ENCODE measurements at places on chromosomes 6 and 20.

GRCh38 chr6:48151142-48151541 is 40.1 kb upstream of the PTCHD4 start:
- DNase-seq, result no peak

GRCh38 chr6:16844183-16844582 is 82.9 kb upstream of the ATXN1 start:
- no peak for DNase-seq

GRCh38 chr6:136568129-136568528 is 17.9 kb upstream of the MAP7 start:
- DNase-seq, result no peak

DNA sequence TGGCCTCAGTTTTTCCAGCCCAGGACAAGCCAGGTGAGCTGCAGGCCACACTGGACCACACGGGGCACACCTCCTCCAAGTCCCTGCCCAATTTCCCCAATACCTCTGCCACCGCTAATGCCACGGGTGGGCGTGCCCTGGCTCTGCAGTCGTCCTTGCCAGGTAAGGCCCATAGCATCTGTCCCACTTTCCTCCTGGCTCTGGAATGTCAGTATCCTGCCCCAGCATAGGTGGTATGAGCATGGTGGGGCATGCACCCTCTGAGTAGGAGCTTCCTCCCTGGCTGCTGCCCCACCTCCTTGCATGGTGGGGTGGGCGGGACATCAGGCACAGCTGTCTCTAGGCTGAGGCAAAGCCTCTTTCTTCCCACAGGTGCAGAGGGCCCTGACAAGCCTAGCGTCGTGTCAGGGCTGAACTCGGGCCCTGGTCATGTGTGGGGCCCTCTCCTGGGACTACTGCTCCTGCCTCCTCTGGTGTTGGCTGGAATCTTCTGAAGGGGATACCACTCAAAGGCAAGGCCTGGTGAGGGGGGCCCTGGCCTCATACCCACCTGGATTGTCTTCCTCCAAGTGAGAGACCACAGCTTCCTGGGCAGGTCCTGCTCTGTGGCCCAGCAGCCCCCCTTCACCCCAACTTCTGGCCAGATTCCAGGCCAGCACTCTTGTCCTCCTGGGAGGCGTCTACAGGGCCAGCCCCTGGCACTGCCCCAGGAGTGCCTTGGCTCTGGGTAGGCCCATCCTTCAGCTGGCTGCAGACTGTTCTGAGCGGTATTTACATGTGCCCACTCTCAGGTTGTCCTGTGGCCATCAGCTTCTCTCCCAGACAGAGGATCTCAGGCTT is 9.1 kb downstream of the PI16 start:
- DNase-seq, result no peak

- DNase-seq, result no peak
Measured at GRCh38 chr6:156508923-156509322, 268.3 kb upstream of the ARID1B start.

Measured in GM12892 (cell line).